Activated CD4-positive, alpha-beta T cell treated with anti-CD3 and anti-CD28 coated beads, Interleukin-2, Interleukin-6, amounts not matched to agents 100 ng/mL and 50 ng/mL, durations not matched to agents 16 hours and 8 hours (primary cell): ENCODE measurements at places on chromosomes 2 and 18.

DNA sequence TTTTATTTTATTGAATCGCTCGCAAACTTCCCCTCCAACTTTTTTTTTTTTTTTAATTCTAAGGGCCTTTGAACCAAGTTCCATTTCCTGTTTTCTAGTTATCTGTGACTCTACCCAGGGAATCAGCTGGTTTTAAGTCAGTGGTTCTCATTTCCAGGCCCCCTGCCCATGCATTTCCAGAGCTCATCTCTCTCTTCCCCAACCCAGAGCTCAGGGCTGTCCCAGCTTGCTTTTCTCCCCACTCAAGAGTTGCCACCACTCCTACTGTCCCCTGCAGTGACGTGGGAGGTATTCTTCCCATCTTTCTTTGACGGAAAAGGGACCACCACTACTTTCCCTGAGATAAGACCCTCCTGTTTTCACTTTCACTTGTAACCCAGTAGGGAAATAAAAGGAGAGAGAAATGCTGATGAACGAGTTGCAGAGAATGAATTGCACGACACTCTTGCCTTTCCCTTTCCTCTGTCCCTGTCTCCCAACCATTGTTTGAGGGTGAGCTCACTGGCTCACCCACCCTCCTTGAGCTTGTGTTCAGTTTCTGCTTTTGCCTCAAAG lies 42.1 kb downstream of the TET3 start:
- DNase-seq, result no peak

DNA sequence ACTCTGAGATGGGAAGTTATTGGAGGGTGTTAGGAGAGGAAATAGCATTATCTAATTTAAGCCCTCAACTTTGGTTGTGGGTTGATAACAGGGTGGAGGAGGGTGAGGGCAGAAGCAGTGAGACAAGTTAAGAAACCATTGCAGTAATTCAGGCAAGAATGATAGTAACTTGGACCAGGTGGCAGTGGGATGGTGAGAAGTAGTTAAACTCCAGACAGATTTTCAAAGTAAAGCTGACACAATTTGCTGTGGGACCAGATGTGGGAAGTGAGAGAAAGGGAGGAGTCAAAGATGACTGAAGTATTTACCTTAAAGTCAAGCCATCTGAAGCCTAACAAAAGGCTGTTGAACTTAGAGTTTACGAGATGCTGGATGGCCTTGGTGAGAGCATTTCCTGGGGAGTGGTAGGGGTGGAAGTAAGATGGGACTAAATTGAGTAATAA lies 163.2 kb upstream of the KLF7 start:
- DNase-seq, result peak; percentile 43

DNA sequence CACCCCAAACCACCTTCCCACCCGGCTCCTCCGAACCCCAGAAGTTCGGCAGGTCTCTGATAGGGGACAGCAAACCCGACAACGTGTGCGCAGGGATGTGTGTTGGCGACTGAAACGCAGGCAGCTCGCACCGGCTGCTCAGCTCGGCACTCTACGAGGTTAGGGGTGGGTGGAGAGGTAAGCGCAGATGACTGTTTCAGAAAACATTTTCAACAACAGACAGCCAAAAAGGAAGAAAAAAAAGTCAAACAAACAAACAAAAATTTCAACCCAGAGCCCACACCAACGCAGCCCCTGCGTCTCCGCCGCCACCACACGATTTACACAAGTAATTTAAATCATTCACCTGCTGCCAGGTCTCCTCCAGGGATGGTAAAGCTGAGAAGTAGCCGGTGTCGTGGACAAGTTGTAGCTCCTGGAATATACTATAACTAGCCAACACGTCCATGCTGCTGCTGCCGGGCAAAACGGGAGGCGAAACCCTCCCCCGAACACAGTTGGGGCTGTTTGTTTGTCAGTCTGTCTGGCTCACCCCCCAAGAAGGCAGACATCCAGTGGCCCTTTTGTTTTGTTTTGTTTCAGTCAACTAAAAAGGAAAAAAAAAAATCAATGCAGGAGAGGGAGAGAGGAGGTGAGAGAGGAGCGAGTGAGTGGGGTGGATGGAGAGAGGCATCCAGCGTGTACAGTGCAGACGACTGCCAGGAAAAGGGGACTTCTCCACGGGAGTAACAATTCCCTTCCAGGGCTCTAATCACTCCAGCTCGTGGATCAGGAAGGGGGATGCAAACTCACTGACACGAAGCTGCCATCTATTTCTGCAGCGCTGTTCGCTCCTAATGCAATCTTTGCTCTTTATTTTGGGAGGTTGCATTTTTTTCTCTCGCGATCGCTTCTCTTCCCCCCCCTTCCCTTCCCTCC lies at the start of gene KLF7:
Gene KLF7, minus strand, starts transcription at position 828 of the 918 bp plus-strand sequence. Its CDS starts 380 bp downstream, at position 448.
- peak; percentile 55 for DNase-seq

- DNase-seq, result no peak
Observed at GRCh38 chr18:22174341-22175145, 5.2 kb downstream of the GATA6 start.

DNA sequence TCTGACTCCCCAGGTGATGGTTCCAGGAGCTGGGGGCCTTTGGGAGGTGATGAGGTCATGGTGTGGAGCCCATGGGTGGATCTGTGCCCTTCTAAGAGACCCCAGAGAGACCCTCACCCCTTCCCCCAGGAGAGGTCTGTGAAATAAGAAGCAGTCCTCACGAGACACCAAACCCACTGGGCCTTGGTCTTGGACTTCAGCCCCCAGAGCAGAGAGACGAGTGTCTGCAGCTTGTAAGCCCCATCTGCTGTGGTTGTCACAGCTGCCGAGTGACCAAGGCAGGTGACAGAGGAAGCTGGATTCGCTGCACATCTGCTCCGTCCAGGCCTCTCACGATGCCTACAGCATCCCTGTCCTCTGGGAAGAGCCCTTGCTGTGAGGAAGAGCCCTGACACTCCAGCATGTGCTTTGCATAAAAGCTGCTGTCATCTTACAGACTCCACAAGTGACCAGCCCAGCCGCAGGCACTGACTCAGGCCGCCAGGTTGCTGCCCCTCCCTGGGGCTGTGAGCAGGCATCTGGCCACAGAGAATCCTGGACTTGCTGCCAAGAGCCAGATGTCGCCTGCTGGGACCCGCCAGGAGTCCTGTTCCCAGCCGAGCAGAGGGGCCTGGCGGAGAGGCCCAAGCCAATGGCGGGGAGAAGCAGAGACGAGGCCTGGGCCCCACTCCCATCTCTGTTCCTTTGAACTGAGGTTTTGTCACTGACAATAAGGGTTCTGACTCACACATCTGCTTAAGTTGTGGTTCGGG lies 150.8 kb downstream of the PXDN start:
- no peak for DNase-seq

GRCh38 chr2:62787386-62787785 lies 81.9 kb downstream of the EHBP1 start:
- peak; percentile 32 for DNase-seq

- no peak for DNase-seq
Observed at GRCh38 chr2:121298476-121298875, 13.5 kb upstream of the TFCP2L1 start.

DNA sequence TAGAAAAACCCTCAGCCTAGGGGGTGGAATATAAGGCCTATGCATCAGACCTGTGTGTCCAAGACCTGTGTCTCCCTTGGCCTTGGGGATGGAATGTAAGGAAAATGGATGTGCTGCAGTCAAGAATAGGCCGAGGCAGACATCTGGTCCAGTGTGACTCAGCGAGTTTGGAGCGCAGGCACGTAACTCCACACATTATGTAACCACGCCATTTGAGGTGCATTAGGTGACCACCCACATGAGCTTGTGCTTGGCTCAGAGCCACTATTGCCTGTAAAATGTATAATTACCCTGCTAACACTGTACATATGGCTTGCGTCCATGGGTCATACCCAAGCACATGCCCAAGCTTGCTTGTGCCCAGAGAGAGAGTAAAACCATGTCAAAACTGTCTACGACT lies 580.9 kb upstream of the HNMT start:
- no peak for DNase-seq

DNA sequence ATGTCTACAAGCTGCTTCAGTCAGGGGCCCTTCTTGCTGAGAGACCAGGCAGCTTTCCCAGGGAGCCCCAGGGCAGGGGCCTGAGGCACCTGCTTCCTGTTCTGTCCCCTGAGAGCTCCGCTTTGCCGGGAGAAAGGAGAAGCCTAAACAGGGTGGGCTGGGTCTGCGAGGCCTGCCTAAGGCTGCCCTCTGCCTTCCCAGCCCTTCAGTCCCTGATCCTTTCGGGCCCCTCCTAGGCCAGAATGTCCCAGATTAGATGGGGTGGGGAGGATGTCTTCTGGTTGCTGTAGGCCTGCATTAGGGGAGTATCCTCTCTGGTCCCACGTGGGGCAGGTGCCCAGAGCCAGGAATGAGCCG lies 72.4 kb downstream of the TGOLN2 start:
- DNase-seq, result no peak

- DNase-seq, result no peak
Observed at GRCh38 chr2:134458950-134459349, 205.1 kb downstream of the MGAT5 start.

- no peak for DNase-seq
Observed at GRCh38 chr18:78999939-79000338, 20.3 kb downstream of the SALL3 start.

GRCh38 chr18:3540805-3541548 lies 91.0 kb downstream of the TGIF1 start:
- no peak for DNase-seq

- DNase-seq, result no peak
Observed at GRCh38 chr2:49796266-49796665, 642.0 kb upstream of the FSHR start.

- no peak for DNase-seq
Observed at GRCh38 chr2:222000326-222000725, 298.5 kb downstream of the PAX3 start.

DNA sequence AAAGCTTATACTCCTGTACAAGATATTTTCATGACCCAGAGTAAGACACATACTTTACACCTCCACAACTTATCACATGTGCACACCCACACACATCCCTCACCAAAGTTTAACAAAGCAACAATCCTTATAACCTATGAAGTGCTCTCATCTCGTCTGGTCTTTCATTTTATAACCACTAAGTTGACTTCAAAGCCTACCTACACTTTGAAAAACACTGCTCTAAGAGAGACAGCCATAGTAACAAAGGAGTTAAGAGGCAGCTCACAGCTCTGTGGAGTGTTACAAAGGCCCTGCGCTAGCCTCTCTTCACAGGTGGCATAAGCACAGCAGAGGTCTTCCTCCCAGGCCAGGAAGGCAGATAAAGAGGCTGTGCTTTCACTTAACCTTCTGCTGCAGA lies 69.7 kb upstream of the TMEM200C start:
- DNase-seq, result no peak

DNA sequence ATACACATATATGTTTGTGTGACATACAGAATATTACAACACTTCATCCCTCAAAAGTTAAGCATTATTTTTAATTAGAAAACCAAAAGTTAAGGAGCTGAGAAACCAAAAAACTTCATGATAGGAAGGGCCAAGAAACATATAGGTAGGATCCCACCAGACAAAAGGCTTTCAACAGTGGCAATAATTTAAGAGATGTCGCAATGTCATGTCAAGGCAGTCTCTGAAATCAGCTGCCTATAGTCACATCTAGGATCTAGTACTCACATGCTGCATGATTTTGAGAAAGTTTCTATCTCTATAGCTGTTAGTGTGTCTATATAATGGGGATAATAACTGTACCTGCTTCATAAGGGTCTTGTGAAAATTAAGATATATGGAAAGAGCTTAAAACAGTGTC lies 72.7 kb downstream of the SPIRE1 start:
- DNase-seq, result no peak

GRCh38 chr2:173037245-173038120 lies 38.2 kb upstream of the MAP3K20 start:
- no peak for DNase-seq

- DNase-seq, result no peak
Observed at GRCh38 chr2:72150861-72151356, 3.2 kb upstream of the CYP26B1 start.

- DNase-seq, result no peak
Observed at GRCh38 chr18:14014456-14014855, 99.1 kb upstream of the MC2R start.

- peak; percentile 1 for DNase-seq
Observed at GRCh38 chr2:122519366-122519765, 763.9 kb downstream of the TSN start.

DNA sequence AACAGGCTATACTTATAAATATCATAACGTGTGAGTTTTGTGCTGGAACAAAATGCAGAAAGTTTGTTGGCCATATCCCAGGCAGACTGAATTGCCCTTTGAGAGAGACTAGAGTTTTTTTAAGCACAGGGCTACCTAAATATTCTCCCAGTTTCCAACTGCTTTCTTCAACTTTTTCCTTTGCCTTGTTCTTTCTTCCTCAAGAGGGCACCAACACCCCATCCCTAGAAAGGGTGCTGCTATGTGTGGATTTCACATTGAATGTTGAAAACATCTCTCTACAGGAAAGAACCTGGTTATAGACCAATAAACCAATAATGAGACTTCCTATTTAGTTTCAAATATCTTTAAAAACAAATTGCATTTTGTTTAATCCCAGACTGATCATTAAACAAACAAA lies 87.9 kb downstream of the ICOS start:
- DNase-seq, result peak; percentile 67

DNA sequence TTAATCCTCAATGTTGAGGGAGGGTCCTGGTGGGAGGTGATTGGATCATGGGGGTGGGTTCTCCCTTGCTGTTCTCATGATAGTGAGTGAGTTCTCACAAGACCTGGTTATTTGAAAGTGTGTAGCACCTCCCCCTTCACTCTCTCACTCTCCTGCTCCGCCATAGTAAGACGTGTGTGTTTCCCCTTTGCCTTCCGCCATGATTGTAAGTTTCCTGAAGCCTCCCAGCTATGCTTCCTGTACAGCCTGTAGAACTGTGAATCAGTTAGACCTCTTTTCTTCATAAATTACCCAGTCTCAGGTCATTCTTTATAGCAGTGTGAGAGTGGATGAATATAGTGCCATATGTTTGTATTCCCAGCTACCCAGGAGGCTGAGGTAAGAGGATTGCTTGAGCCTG lies 9.6 kb downstream of the IL1B start:
- no peak for DNase-seq

DNA sequence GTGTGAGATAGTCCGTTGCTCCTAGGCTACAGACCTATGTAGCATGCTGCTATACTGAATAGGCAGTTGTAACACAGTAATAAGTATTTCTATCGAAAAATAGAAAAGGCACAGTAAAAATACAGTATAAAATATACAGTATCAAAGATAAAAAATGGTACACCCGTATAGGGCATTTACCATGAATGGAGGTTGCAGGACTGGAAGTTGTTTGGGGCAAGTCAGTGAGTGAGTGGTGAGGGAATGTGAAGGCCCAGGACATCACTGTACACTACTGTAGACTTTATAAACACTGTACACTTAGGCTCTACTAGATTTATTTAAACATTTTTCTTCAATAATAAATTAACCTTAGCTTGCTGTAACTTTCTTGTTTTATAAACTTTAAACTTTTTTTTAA lies 3.5 kb downstream of the MAP3K20 start:
- no peak for DNase-seq

GRCh38 chr2:151827564-151828142 lies 568 bp downstream of the ARL5A start:
- DNase-seq, result peak; percentile 30

GRCh38 chr2:107025869-107026380 lies 140.0 kb upstream of the ST6GAL2 start:
- no peak for DNase-seq

DNA sequence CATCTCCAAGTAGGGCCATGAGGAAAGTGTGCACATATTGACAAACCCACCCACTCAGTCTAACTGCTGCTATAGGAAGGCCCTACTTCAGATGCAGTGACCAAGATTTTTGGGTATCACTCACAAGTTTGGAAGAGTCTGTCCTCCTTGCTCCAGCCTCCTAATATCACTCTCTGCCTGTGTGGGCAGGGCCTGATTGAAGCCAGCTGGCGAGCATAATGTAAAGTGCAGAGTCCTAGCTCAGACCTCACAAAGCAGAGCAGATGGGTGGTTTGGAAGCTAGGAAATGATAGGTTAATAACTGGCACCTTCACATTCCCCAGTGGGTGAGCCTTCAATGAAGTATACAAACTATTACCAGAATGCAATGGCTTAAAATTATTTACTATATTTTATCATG lies 11.2 kb upstream of the SULT1C3 start:
- no peak for DNase-seq
